Natural killer cell (primary cell): ENCODE measurements at places on chromosomes 12 and 14. TPM values are rescaled to one million over a fixed set of nuclear protein-coding genes. Genes with fewer than 3 reads are reported as not detected.

PMCH gene
- not detected for total RNA-seq

DNA sequence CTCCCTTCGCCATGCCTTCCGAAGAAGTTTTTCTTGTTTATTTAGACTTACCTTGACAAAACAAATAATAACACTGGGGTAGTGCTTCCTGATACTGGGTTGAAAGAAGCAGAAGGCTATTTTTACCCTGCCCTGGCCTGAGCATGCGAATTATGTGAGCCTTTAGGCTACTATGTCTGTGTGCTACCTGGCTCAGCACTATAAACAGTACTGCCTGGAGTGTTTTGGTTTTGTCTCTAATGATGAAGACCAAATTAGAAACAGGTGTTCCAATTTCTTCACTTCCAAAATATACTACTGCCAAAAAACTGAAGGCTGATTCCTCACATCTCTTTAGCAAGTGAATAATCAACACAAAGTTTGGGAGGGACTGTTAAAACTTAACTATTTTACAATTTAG lies 7.6 kb upstream of the OVCH1 start:
- no peak for DNase-seq

FOXG1 gene
- total RNA-seq = not detected

GRCh38 chr14:67441256-67441655 lies 29.3 kb upstream of the PLEK2 start:
- no peak for DNase-seq

IRAK3 gene
- total RNA-seq = 9.9 TPM

DNA sequence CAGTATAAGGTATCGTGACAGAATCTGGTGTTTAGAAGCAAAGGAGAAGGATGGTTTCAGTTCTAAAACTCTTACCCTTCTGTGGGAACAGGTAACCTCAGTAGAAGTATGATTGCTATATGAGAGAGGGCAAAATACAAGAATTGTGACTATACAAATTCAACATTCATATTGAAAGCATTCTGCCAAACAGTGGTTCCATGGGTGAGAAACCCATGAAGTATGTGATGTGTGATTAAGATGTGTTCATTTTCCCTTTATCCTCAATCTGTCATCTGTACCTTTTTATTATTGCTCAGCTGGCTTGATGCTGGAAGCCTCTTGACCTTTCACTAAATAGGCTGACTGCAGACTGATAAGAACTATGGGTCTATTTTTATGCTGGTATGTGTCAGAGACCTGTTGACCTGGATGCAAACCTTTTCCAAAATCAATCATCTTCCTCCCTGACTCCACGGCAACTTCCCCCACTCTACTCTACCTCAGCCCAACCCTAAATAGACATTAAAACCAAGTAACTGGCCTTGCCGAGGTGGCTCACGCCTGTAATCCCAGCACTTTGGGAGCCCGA lies 109.6 kb downstream of the STXBP6 start:
- no peak for DNase-seq

DNA sequence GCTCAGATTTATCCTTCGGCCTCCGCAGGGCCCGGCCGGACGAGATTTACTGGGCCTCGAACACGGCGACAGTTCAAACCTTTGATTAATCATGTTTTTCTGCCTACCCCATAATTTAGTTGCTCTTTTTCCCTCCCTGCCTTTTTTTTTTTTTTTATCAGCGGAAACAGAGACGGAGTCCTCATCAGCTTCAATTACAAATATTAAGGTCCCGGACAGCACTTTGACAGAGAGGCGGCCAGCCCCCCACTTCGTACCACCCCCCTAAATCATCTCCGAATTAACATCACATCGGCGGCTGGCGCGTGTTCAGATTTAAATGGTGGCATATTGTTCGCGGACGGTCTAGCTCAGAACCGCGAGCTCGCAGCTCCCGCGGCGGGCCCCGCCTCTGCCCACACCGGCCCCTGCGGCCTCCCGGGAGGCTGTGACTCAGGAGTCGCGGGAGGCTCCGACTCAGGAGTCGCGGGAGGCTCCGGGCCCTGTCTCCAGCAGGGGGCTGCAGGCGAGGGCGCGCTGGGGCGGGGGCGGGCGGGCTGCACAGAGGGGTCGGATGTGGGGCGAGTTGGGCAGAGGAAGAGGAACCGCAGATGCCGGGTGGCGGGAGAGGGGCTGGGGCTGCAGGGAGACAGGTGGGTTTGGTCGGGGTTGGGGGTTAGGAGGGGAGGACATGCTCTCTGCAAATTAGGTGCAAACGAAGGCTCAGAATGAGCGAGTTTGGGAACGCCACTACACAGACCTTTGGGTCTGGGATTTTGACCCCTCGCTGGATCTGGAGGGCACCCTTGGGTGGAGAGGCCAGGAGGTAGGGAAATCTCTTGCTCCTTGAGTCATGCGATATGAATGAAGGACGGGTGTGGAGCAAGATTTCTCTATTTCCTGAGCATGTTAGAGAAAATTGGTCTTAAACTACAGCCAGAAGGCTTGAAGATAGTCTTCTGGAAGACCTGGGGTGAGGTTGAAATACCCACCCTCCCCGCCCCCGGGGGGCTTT lies 19.6 kb upstream of the ATP5MC2 start:
- DNase-seq = peak; percentile 51

DNA sequence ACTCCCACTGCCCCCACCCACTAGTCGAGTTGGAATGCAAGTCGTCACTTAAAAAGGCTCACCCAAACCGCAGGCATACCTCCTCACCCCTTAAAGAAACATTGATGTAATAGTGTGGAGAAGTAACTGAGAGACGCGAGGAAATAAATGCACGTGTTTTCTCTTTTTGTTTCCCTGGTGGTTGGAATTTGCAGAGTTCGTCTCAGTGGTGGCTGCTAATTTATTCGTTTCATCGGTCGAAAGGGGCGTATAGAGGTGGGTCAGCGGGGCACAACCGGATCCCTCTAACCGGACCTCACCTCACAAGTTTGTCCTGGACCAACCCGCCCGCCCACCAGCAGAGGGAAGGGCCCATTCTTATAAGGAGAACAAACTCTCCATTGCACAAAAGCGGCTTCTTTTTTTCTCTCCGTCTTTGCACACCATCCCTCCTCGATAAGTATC lies 5.0 kb upstream of the NPAS3 start:
- DNase-seq = no peak
